ENCODE measurements at places on chromosomes 6 and 20.
A peak's percentile ranks its signal among the peaks of the same experiment; 100 is the strongest.

GRCh38 chr6:1368940-1369339, 20.4 kb upstream of the FOXF2 start:
- DNase-seq, result no peak

- DNase-seq, result no peak
Measured at GRCh38 chr20:7090811-7091210, 323.3 kb downstream of the BMP2 start.

DNA sequence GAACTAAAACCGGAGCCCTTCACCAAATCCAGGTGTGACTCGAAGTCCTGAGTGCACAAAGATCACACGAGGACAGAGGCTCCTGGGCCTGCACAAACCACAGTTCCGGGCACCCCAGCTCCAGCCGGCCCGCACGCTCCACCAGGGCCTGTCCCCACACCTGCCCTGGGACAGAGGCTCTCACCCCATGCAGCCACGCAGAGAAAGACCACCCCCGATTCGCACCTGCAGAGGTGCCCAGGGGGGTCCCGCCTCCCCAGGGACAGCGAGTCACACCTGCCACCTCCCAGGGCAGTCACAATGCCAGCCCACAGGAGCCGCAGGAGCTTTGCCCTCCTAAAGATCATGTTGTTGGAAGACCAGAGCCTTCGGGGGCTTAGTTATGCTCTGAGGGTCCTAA, 25.4 kb upstream of the MRGBP start:
- no peak for DNase-seq

DNA sequence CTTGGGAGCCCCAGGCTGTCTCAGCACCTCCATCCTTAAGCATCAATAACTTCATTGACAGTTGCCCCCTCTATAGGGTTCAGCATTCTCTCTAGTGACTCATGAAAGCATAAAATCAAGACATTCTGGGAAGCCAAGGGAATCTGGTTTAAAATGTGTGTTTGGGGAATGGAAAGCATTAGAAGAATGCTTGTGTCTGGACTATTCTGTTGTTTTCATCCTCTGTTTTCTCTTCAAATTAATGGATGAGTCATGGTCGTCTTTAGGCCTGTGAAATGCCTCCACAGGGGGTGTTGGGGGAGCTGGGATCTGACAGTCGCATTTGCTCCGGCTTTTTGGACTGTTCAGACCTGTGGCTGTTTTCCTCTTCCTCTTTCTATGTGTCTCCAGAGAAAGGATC, 279.7 kb downstream of the CDC5L start:
- no peak for DNase-seq

DNA sequence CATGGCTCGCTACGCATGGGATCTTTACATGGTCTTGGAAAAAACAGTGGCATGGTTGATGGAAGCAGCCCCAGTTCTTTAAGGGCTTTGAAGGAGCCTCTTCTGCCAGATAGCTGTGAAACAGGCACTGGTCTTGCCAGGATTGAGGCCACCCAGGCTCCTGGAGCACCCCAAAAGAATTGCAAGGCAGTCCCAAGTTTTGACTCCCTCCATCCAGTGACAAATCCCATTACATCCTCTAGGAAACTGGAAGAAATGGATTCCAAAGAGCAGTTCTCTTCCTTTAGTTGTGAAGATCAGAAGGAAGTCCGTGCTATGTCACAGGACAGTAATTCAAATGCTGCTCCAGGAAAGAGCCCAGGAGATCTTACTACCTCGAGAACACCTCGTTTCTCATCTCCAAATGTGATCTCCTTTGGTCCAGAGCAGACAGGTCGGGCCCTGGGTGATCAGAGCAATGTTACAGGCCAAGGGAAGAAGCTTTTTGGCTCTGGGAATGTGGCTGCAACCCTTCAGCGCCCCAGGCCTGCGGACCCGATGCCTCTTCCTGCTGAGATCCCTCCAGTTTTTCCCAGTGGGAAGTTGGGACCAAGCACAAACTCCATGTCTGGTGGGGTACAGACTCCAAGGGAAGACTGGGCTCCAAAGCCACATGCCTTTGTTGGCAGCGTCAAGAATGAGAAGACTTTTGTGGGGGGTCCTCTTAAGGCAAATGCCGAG, 78.2 kb downstream of the ASXL1 start:
- no peak for DNase-seq

DNA sequence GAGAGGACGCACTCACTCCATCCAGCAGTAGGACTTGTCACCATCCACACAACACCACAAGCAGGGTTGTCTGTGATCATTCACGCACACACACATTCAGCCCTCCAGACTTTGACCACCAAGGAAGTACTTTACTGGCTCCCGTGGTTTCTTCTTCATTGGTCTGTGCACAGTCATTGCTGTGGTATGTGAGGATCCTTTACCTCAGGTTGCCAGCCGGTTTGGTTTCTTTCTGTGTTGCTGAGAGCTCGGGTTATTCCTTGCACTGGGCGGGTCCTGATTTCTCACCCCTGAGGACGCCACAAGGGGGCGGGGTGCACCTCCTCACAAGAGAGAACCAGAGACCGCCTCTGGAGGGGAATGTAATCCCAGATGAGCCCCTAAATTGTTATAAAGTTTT, 11.2 kb downstream of the SLC35A1 start:
- peak; percentile 33 for DNase-seq

GRCh38 chr20:18256440-18257090, 31.8 kb upstream of the ZNF133 start:
- DNase-seq, result no peak

- DNase-seq, result no peak
Measured at GRCh38 chr6:163635731-163636364, 221.3 kb downstream of the QKI start.

- no peak for DNase-seq
Measured at GRCh38 chr6:54286141-54286540, 22.1 kb upstream of the TINAG start.

DNA sequence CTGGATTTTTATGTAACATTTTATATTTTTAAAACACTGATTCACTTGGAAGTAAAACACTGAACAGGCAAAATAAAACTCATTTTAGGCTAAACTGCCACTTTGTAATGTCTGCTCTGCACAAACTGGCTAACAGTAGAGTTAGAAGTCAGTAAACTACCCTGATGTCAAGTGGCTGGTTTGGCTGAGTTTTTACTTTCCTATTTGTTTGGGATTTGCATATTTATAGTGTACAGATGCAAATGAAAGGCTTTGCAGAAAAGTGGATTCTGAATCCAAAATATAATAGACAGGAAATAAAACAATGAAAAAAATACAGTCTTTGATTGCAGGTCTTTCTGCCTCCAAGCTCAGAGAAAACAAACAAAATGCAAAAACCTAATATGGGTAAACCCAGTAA, 213.1 kb downstream of the CDH26 start:
- DNase-seq, result no peak

DNA sequence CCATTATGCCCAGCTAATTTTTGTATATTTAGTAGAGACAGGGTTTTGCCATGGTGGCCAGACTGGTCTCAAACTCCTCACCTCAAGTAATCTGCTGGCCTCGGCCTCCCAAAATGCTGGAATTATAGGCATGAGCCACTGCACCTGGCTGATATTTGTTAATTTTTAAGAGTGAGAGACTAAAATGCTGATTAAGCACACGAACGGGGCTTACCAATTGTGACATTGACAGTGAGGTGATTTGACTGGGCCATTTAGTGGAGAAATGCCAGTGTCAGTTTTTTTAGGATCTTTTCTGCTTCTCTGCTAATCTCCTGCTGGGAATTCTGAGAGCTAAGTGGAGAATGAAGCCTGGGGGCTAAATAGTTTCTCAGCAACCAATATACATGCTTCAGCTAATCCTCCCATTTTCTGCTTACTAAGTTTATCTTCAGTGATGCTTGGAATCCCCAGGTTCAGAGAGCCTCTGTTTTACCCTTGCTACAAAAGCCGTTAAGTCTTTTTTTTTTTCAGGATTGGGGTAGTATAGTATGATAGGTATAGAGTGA, 9.8 kb upstream of the DEFB123 start:
- no peak for DNase-seq

DNA sequence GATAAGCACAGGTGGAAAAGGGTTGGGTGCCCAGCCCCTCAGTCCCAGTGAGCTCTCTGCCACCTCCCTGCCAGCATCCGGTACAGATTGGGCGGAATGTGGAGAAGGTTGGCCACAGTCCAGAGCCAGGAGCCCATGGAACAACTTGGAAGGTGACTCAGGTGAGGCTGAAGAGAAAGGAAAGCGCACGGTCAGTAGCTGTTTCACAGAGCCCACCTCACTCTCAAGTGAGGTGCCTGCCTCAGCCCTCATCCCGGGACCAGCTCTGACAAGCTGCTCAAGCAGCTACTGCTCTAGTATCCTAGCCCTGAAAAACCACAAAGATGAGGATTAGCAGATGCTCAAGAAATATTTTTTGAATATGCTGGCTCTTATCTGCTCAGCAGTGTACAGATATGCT, 1.1 kb upstream of the MMP24OS start:
- no peak for DNase-seq

DNA sequence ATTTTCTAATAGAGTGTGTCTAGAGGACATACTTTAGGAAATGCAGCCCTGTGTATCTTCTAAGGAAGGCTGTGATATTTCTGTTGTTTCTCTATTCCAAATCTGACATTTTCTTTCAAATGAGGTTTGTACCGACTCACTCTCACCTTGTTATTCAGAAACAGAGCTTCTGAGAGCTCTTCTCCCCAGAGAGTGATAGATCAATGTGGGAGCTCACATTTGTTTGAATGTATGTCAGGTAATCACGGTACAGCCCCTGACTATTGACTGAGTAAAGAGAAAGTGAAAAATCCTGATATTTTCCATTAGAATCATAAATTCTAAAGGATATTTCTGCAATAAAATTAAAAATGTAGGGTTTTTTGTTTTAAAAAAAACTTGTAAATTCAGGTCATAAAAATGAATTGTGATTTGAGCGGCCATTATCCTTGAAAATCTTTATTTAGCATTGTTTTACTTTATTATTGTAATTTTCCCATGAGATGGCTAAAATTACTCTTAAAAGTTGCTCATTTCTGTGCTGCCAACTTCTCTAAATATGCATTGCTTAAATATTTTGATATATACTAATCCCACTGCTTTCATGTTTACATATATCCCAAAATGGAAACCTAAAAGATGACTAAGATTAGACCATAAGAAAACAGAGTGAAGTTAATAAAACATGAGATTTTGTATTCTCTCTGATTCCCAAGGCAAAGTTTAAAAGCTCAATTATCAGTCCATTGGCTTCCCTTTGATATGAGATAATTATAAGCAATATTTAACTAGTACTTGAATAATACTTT, 1226.8 kb upstream of the CITED2 start:
- DNase-seq, result no peak

- no peak for DNase-seq
Measured at GRCh38 chr6:87088076-87088475, 6.8 kb downstream of the CGA start.

GRCh38 chr6:160534050-160534696, 129.9 kb downstream of the LPA start:
- peak; percentile 69 for DNase-seq

- DNase-seq, result no peak
Measured at GRCh38 chr6:106973836-106974335, 643 bp downstream of the CD24 start.

GRCh38 chr20:44460795-44461141, 14.9 kb upstream of the TTPAL start:
- no peak for DNase-seq

GRCh38 chr6:93820465-93821082, 401.2 kb upstream of the EPHA7 start:
- no peak for DNase-seq

DNA sequence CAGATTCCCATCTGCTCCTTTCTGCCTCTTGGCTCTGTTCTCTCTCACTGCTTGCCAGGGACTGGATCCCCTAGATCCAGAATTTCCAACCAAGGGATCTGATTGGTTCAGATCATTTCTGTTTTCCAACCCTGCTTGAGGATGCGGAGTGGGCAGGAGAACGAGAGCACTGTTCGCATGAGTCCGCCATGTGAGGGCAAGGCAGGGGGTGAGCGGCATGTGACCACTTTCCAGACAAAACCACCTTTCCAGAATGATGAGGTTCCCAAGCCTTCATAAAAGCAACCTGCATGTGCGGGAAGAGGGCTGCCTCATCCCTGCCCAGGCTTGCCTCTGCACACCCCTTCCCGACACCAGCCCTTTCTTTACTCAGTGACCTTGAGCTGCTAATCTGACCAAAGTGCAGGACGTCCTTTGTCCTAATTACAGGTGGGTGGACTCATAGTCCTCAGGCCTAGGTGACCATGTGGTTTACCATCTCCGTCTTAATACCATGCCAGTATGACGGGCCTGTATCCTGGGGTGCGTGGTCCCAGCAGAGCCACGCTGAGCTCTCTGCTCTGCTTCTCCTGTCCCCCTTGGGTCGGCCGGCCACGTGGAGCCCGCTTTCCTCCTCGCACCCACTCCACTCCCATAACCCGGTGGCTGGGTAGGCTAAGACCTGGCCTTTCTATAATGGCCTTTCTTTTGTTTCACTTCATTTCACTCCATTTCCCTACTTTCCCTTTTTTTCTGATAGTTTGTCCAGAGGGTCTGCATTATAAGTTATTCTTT, 14.4 kb downstream of the NQO2 start:
- DNase-seq, result no peak

DNA sequence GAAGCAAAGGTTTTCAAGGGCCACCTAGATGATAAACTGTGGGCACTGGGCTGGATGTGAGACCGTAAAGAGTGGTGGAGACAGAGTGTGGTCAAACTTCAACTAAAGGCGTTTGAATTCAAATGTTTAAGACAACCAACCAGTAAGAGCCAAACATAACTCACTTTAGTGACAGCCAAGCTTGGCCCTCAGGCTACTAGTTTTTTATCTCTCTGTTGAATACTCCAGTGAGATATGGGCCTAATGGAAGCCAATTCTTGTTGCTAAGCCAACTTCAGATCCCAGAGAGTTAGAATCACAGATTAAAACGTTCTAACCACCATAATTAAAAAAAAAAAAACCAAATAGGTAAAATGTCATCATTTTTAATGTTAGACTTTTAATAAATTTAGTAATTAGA, 57.3 kb downstream of the TRMT6 start:
- no peak for DNase-seq

GRCh38 chr6:133991096-133991593, 38.1 kb downstream of the TBPL1 start:
- DNase-seq, result no peak

GRCh38 chr6:18343741-18344140, 43.4 kb upstream of the RNF144B start:
- peak; percentile 44 for DNase-seq

GRCh38 chr20:41003143-41003935, 25.3 kb upstream of the TOP1 start:
- DNase-seq, result peak; percentile 89
